Osteoblast (primary cell): ENCODE measurements at places on chromosomes 7 and 10. TPM values are rescaled to one million over a fixed set of nuclear protein-coding genes. Genes with fewer than 3 reads are reported as not detected.

DNA sequence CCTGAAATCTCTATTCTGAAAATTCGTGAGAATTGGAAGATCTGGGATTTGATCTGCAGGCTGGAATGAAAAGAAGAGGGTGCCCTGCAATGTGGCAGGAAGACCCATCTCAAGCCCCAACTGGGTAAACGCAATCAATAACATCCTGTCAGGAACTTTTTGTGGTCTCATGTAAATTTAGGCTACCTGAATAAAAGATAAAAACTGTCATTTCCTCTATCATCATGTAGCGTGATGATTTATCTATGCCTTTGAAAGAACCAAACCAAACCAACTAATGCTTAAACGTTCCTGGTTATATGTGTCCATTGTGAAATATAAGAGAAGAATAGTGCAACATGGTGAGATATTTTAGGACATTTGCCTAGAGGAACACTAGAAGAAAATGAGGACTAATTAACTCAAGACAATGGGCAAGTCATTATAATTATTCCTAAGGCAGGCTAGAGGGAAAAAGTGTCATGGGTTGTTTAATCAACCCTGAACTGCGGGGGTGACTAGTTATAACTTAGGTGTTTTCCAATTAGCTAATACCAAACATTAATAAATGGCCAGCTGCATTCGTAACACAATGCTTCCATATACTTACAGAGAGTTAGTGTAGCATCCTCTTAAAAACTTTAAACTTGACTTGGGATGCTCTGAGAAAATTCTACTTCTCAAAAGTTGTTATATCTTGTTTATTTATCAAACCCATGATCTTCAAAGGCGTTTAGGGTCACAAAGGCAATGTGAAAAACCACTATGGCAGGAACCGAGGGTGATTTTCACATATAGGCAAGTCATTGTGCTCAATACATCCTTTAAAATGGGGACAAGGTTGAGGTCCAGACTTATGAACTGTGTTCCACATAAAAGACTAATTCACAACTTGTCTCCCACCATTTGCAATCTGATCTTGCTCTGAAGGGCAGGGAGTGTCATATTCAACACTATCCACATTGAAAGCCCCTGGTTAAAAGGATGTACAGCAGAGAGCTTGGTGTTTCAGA, 48.6 kb upstream of the ADO start:
- H3K4me3 ChIP-seq, result no peak overlapping the region
- no peaks in the 10 kb centered on the region for H3K36me3 ChIP-seq
- no peak overlapping the region for H3K27ac ChIP-seq
- peaks cover 11% of the 10 kb centered on the region for H3K27me3 ChIP-seq
- no peak for DNase-seq

DNA sequence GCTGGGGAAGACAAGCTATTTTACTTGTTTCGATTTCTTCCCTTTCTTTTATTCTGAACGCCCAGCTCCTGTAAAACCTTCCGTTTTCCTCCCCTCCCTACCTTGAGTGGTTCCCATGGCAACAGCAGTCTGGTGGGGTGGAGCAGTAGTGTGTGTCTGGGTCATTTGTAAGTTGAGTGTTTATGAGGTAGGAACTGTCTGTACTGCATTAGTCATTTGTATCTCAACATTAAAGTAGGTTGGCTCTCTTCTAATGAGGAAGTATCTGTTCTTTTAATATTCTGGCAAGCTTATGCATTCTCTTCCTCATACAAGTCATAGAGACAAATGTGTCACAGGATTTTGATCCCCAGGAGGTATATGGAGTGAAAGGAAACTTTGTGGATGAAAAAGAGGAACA, 85.3 kb upstream of the CCDC6 start:
- H3K4me3 ChIP-seq, result no peak overlapping the region
- no peaks in the 10 kb centered on the region for H3K27me3 ChIP-seq
- DNase-seq, result no peak
- H3K36me3 ChIP-seq, result no peaks in the 10 kb centered on the region
- no peak overlapping the region for H3K27ac ChIP-seq
- H3K4me1 ChIP-seq, result no peaks in the 10 kb centered on the region

- H3K4me3 ChIP-seq, result peak overlapping the region; percentile 31
- DNase-seq, result no peak
- H3K27ac ChIP-seq, result no peak overlapping the region
- H3K36me3 ChIP-seq, result no peaks in the 10 kb centered on the region
- H3K27me3 ChIP-seq, result no peaks in the 10 kb centered on the region
Measured at GRCh38 chr10:26335574-26336093, 102.5 kb upstream of the APBB1IP start.

Gene SLC26A4
- total RNA-seq, result 0.36 and 0.59 TPM in 2 replicates

Gene GPNMB
- total RNA-seq, result 380 and 480 TPM in 2 replicates

- H3K4me3 ChIP-seq, result no peak overlapping the region
- no peaks in the 10 kb centered on the region for H3K27me3 ChIP-seq
- no peak for DNase-seq
Measured at GRCh38 chr10:31036209-31036608, 4.5 kb upstream of the ZNF438 start.

- H3K27me3 ChIP-seq, result no peaks in the 10 kb centered on the region
- H3K4me3 ChIP-seq, result no peak overlapping the region
- no peaks in the 10 kb centered on the region for H3K36me3 ChIP-seq
- no peak for DNase-seq
- no peaks in the 10 kb centered on the region for H3K4me1 ChIP-seq
Measured at GRCh38 chr7:37076668-37077067, 352.4 kb upstream of the AOAH start.

Gene CALML3
- not detected in 2 replicates for total RNA-seq

Gene TDRD1
- 0.59 and 0.72 TPM in 2 replicates for total RNA-seq

Gene PKD2L1
- total RNA-seq, result not detected in 2 replicates

DNA sequence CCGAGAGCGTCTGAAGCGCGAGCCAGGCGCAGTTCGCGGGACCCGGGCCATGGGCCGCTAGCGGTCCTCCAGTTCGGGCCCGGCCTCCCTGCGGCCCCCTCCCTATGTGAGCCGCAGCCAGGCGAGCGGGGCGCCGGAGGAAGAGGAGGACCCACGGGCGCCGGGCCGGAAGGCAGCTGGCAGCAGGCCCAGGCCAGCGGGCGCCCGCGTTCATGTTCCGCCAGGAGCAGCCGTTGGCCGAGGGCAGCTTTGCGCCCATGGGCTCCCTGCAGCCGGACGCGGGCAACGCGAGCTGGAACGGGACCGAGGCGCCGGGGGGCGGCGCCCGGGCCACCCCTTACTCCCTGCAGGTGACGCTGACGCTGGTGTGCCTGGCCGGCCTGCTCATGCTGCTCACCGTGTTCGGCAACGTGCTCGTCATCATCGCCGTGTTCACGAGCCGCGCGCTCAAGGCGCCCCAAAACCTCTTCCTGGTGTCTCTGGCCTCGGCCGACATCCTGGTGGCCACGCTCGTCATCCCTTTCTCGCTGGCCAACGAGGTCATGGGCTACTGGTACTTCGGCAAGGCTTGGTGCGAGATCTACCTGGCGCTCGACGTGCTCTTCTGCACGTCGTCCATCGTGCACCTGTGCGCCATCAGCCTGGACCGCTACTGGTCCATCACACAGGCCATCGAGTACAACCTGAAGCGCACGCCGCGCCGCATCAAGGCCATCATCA, 1.1 kb downstream of the ADRA2A start:
- H3K27me3 ChIP-seq, result peaks cover 79% of the 10 kb centered on the region
- peaks cover 4% of the 10 kb centered on the region for H3K4me1 ChIP-seq
- H3K27ac ChIP-seq, result no peak overlapping the region
- H3K4me3 ChIP-seq, result peak overlapping the region; percentile 28
- peak; percentile 88 for DNase-seq

GRCh38 chr10:130079614-130080460, 30.8 kb downstream of the C10orf143 start:
- H3K4me3 ChIP-seq, result no peak overlapping the region
- no peaks in the 10 kb centered on the region for H3K4me1 ChIP-seq
- no peak overlapping the region for H3K27ac ChIP-seq
- H3K27me3 ChIP-seq, result no peaks in the 10 kb centered on the region
- no peak for DNase-seq

DNA sequence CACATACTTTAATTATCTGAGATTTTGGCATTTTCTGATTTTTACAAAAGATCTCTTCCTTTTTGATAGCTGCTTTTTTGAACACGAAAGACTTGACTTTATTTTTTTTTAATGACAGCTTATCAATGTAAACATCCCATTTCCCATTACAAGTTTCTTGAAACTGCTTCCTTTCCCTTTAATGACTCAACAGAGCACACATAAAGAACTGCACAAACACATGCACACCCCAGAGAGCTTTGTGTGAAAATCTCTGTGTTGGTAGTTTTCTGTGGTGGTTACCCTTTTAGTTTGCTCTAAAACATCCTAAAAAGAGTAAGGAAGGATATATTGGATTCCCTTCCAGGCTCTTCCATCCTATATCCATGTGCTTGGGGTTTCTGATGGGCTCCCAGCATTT, 125.1 kb upstream of the ZNF32 start:
- H3K27ac ChIP-seq, result no peak overlapping the region
- DNase-seq, result no peak
- no peaks in the 10 kb centered on the region for H3K27me3 ChIP-seq
- no peak overlapping the region for H3K4me3 ChIP-seq

Gene SAP25
- total RNA-seq, result not detected in 2 replicates

DNA sequence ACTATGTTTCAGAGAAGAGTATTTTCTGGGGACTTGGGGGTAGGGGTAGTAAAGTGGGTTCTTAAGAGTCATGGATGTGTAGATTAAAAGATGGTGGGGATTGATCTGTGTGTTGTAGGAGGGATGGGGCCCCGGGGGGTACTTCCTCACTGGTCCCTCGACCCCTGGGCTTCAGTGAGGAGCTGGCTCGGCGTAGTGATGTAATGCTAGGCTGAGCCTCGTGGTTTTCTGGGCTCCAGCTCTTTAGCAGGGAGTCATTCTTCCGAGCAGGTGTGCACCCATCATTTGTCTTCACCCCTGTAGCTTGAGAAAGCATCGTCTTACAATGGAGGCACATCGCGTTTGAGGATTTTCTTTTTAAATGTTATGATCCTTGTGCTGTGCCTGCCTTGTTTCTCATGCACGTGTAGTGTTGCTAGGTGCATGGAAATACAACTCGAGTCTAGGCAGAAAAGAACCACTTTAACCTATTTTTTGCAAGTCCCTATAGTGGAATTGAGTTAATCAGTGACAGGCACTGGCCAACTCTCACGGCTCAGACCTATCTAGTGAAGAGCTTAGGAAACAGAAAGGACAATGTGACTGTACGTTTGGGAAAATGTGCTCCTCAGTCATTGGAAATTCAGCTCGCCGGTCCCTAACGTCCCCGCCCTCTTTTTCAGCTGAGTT, 106.1 kb upstream of the BTBD16 start:
- no peak overlapping the region for H3K4me3 ChIP-seq
- peaks cover 9% of the 10 kb centered on the region for H3K4me1 ChIP-seq
- H3K36me3 ChIP-seq, result no peaks in the 10 kb centered on the region
- H3K27ac ChIP-seq, result no peak overlapping the region
- DNase-seq, result peak; percentile 44
- no peaks in the 10 kb centered on the region for H3K27me3 ChIP-seq

GRCh38 chr7:115191526-115191925, 269.6 kb downstream of the MDFIC start:
- H3K4me1 ChIP-seq, result no peaks in the 10 kb centered on the region
- H3K36me3 ChIP-seq, result no peaks in the 10 kb centered on the region
- no peak for DNase-seq
- no peak overlapping the region for H3K4me3 ChIP-seq
- no peak overlapping the region for H3K27ac ChIP-seq

DNA sequence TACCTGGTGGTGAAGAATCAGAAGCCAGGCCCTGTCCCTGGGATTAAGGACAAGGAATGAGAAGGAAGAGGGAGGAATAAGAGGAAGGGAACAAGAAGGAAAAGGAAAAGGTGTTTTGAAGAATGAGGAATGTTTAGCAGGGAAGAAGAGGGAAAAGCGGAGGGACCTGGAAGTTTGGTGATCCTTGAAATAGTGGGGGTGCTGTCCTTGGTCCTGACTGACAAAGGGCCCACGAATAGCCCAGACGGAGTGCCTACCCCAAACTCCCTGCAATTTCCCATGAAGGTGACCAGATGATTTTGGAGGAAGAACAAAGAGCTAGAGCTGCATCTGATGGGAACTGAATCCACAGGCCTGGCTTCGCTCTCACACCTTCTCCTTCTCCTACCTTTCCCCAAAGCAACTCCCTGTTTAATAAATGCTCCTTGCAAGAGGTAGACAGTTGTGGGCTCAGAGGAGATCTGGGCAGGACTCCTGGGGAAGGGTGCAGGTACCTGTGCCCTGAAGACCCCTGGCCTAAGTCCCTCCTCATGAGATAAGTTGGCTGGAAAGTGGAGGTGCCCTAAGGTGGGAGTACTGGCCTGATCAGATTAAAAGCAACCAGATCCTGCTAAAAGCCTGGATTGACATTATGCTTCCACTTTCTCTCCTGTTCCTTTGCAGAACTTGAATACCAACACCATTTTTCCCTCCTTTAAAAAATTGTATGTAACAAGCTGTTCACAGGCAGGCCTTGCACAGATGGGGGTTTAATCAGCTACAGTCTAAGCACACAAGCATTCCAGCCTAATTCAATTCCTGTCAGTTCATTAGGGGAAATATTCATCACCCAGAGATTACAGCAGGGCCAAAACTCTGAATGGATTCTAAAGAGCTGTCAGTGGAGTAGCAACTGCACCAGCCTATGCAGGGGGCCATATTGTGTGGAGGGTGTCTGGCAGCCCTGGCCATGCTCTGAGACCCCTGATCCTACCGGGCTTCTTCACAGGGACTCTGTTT, 19.4 kb downstream of the KAZALD1 start:
- peaks cover 43% of the 10 kb centered on the region for H3K27me3 ChIP-seq
- H3K4me3 ChIP-seq, result no peak overlapping the region
- DNase-seq, result no peak
- H3K36me3 ChIP-seq, result no peaks in the 10 kb centered on the region

DNA sequence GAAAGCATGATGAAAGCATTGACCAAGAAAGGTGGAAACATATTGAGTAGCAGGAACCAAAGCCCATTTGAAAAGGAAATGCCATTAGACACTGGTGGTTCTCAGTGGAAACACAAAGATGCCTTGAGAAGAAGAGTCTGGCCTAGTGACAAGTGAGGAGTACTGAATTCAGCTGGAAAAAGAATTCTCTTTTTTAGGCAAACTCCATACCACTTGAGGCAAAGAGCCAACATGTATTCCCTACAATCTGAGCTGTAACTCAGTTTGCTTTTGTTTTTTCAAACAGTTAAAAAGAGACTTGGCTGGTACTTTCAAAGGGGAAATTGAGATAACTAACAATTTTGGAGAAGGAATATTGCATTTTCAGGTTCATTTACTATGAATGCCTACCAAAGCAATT, 624.0 kb downstream of the NRG3 start:
- no peaks in the 10 kb centered on the region for H3K4me1 ChIP-seq
- no peak overlapping the region for H3K27ac ChIP-seq
- H3K27me3 ChIP-seq, result no peaks in the 10 kb centered on the region
- DNase-seq, result no peak
